ENCODE measurements at places on chromosomes 4 and X.

DNA sequence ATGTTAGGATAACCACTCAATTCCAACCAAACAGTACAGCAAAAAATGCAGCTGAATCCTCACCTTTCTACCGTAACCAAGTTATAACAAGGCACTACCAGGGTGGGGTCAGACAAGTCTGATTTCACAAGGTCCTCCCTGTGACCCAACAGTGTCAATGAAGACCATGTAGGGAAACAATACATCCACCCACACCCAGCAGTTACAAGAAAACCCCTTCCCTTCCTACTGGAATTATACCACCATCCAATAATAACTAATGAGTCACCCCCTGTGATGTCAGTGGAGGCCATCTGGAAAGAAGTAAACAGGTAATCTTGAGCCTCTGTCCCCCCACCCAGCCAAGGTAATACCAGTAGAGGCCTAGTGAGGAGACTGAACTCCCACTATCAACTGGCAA lies 117.6 kb downstream of the FGF16 start:
- no peak for DNase-seq

DNA sequence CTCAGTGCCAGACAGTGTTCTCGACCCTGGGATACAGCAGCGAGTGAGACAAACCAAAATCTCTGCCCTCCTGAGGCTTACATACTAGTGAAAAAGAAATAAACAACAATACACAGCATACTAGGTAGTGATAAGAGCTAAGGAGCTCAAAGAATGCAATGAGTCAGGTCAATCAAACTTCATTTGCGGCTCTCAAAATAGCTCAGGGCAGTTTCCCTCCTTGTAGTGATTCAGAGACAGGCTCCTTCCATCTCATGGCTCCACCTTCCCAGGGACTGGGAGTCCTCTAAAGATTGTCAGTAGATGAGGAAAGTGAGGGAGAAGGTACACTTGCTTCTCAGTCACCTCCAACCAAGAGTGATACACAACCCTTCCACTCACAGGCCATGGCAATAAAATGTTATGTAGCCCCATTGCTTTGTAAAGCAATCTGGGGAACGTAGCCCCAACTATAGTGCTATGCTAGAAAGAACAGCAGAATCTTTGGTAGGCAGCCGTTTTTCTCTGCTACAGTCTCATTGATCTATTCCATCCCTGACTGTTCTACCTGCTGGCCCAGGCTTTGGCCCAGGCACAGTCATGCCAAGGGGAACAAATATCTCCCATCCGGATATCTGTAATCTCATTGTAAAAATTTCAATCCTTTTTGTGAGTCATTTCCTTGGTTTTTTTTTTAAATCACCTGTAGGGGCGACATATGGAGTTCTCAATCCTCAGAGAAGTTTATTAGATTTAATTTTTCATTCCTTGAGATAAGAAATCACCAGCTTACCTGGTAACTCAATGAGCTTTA lies 183.1 kb upstream of the S100G start:
- DNase-seq: no peak

- no peak for DNase-seq
Observed at GRCh38 chr4:94976371-94977011, 218.7 kb downstream of the BMPR1B start.

DNA sequence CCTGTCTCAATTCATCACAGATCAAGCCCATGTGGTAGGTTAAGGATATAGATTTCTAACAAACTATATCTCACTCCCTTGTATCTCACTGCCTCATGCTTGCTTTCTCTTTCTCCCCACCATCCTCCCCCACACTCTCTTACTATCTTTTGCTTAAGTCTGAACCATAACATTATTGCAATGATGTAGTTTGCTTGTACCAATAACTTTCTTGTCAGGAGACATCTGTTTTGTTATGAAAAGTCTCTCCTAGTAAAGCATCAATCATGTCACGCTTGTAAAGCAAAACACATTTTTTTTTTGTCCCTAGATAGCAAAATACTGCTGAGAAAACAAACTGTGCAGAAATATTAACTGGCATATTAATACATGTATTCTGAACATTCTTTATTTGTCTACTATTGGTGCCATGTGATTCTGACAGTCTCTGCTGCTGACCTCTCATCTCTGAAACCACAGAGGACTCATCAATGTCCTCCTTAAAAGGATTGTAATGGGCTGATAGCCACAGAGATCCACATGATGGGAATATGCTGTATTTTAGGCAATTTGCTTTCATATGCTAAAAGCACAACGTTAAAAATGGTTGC lies 217.5 kb downstream of the VEGFC start:
- no peak for DNase-seq

DNA sequence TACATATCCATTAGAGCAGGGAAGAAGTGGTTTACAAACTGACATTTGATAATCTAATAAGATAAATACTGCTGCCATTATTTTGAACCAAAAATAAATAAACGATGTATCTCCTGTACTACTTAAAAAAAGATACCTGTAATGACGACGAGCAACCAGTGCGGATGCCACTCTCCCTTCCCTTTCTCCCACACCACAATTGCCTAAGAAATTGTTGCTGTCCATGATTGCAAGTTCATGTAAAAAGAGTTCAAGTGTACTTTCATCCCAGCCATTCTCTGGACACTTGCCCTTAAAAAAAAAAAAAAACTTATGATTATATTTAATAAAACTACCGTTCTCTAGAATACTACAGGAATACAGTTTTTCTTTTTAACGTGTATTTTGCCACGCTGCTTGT lies 1.4 kb downstream of the SEPSECS start:
- DNase-seq: no peak

DNA sequence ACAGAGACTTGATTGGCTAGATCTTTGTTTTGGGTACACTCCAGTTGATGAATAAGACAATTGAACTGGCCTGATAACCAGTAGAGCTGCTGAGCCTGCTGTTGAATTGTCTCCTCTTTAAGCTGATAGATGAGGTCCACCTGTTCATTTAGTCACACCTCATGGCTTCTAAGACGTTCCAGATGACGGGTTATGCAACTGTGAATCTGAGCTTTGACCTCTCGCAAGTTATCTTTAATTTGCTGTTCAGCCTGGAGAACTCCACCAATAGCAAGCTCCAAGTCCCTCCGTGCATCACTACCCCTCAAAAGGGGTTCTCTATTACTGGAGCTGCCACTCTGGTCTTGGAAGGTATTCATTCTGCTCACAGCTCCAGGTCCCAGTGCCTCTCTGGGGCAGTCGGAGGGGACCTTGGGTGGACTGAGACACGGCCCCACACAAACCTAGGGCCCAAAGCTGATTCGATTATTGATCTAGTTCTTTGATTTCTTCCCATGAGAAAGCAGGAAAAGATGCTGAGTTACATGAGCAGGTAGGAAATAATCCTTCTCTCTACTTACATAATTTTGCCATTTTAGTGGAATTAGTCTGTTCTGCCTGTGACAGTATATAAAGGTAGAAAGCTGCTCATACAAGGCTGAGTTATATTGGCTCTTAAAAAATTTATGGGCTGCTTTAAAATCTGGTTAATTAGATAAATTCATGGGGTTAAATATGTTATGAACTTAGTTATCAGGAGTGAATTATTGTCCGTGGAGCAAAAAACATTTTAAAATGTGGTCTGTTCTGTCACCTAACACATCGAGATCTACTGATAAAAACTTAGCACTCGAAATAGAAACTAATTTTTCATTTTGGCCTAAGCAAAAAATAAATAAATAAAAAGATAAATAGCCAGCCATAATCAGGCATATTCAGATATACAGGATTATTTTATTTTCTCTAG lies 6.8 kb downstream of the MMAA start:
- no peak for DNase-seq

DNA sequence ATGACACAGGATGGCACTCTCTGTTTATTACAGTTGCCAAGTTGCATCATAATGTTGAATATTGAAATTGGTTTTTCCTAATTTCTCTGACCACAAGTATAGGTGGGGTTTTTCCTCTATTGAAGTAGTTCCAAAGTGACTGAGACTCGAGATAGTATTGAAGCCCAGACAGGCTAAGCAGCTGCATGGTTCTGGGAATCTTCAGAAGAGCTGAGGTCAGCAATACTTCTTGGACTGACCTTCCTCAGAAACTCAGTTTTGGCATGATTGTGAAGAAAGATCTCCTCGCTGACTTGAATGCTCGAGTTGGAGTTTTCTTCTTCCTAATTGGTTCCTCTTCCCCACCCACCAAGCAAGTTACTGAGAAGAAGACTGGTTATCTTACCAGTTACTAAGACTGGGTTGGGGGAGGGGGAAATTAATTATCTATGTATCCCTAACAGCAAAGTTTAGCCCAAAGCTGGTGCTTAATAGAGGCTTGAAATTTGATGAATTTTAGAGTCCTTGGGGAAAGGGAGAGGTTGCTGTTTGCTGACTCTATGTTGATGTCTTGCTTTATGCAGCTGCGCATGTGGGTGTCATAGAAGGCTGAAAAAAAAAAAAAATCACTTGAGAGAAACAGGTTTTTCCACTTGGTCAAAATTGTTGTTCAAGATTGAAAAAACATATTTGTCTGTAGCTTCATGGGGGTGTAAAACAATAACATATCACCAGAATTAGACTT lies 91.1 kb downstream of the P2RY10 start:
- DNase-seq: no peak

GRCh38 chrX:142576615-142577014 lies 371.5 kb upstream of the MAGEC2 start:
- no peak for DNase-seq

- no peak for DNase-seq
Observed at GRCh38 chrX:56784666-56785065, 55.6 kb downstream of the NBDY start.

GRCh38 chrX:36916941-36917340 lies 91.2 kb upstream of the FAM47C start:
- DNase-seq: no peak

DNA sequence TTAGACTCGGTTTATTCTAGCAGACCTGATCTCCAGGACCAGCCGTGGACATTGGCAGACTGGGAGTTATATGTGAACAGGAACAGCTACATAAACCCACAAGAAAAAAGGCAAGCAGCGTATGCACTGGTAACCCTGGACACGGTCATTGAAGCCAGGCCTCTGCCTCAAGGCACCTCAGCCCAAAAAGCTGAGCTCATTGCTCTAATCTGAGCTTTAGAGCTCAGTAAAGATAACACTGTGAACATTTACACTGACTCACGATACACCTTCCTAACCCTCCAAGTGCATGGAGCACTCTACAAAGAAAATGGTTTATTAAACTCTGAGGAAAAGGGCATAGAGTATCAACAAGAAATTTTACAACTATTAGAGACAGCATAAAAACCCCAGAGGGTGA lies 148.9 kb upstream of the FGF16 start:
- no peak for DNase-seq

GRCh38 chrX:638482-639131 lies 8.0 kb downstream of the SHOX start:
- no peak for DNase-seq

- DNase-seq: no peak
Observed at GRCh38 chr4:39415678-39416283, 9.1 kb downstream of the KLB start.
